ENCODE measurements at places on chromosomes 1 and 21.

DNA sequence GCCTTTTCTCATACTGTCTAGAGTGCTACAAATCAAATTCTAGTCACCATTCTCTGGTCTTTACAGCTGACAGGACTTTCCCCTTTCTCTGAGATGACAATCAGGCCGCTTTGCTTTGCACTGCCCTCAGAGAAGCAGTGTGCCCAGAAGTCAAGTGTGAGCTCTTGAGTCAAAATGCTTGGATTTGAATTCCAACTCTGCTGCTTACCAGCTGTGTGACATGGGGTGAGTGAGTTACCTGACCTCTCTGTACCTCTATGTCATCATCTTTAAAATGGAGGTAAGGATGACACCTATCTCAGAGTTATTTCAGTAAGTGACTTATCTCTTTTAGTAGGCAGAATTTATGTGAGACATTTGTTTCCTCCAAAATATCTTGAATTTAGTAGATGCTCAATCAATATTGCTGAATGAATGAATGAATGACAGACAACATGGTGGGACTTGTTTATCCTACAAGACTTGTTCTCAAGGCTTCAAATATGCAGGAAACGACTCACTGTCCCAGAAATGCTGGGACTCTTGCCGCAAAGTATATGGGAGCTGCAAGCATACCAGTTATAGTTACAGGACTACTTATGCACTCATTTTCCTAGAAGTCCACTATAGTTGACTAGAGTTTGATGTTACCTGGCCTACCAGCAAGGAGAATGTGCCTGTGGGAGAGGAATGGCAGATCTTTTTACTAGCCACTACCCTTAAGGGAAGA is 38.1 kb upstream of the A3GALT2 start:
- no peak for DNase-seq

DNA sequence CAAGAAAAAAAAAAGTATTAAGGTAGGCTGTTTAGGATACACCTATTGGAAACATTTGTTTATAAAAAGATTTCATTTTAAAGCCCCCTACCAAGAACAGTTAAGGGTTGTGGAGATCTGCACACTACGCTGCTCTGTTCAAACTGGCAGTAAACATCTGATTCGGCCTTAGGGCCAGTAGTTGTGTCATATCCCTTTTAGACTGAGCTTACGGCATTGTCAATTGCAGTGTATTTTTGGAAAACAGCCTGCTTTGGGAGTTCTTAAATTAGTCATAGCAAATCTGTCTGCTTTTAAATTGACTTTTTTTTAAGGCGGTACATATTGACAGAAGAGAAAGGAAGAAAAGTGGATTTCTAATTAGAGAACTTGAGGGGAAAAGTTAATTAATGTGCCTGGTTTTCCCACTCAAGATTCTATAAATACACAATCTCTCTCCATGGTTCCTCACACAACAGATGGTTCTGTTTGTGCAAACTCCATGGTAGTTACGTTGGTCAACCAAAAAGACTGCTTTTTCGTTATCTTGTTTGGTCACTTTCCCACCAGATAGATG is 1.7 kb upstream of the ELK4 start:
- no peak for DNase-seq

GRCh38 chr1:156236164-156236563 is 5.8 kb upstream of the BGLAP start:
- no peak for DNase-seq

GRCh38 chr1:31084782-31085569 is 19.5 kb upstream of the PUM1 start:
- no peak for DNase-seq

GRCh38 chr1:83109692-83110091 is 889.2 kb downstream of the TTLL7 start:
- no peak for DNase-seq

- DNase-seq = no peak
Observed at GRCh38 chr1:210781652-210782051, 352.3 kb downstream of the KCNH1 start.

GRCh38 chr1:212583643-212584042 is 24.9 kb upstream of the ATF3 start:
- DNase-seq = no peak

DNA sequence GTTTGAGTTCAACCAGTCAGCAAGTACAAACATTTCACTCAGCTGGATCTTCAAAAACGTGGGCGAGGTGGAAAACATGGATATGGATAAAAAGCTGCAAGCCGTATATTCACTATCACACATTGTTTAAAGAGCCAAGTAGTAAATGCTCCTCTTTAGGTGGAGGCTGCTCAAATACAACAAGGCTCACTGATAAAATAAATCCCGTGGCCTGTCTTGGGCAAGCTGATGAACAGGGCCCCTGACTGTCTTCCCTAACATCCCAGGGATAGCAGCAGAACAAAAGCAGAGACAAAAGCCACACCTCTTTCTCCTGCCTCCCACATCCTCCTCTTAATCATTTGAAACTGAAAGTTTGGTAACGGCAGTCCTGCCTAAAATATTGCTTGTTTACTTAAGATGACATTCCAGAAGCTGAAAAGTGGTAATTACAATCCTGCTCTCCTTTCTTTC is 357.7 kb downstream of the TTLL7 start:
- DNase-seq = no peak

GRCh38 chr1:17545356-17545755 is 5.9 kb downstream of the ARHGEF10L start:
- DNase-seq = no peak

- no peak for DNase-seq
Observed at GRCh38 chr1:59298710-59299346, 1.9 kb downstream of the FGGY start.

- DNase-seq = no peak
Observed at GRCh38 chr21:42027822-42028765, 17.9 kb upstream of the ZBTB21 start.

GRCh38 chr21:44424608-44425306 is 30.6 kb upstream of the LRRC3 start:
- DNase-seq = no peak

- no peak for DNase-seq
Observed at GRCh38 chr1:152347116-152347728, 12.6 kb downstream of the FLG2 start.

DNA sequence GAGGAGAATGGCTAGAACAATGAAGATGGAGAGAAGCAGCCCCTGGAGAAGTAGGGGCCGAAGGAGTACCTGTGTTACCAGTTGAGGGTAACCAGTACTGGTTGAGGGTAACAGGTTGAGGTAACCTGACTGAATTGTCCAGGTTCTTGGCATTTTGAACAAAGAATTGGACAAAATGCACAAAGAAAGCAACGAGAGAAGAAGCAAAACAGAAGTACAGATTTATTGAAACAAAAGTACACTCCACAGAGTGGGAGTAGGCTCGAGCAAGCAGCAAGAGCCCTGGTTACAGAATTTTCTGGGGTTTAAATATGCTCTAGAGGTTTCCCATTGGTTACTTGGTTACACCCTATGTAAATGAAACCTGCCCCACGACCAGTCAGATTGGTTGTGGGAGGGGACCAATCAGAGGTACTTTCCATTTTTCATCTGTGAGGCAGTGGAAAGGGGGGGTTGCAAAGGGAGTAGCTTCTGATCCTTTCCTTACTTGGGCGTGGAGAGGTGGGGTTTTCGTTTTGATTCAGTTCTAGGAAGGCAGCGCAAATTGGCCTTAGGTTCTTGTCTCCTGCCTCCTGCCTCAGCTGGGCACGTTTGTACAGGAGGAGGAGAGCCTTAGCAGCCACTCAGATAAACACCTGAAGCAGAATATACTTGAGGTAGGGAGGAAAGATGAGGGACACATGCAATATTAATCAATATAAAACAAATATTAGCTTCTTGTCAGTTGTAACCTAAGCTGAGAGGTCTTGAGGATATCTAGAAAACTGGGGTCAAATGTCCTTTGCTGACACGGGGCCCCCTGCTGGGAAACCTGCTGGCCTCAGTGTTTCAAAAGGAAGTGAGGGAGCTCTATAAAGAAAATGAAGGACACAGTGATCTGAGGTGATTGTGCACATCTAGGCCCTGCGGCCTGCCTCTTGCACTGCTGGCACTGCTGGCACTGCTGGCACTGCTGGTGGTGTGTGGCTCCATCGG is 14.3 kb upstream of the LSM10 start:
- DNase-seq = no peak

GRCh38 chr1:232273011-232273410 is 356.9 kb downstream of the SIPA1L2 start:
- DNase-seq = no peak

DNA sequence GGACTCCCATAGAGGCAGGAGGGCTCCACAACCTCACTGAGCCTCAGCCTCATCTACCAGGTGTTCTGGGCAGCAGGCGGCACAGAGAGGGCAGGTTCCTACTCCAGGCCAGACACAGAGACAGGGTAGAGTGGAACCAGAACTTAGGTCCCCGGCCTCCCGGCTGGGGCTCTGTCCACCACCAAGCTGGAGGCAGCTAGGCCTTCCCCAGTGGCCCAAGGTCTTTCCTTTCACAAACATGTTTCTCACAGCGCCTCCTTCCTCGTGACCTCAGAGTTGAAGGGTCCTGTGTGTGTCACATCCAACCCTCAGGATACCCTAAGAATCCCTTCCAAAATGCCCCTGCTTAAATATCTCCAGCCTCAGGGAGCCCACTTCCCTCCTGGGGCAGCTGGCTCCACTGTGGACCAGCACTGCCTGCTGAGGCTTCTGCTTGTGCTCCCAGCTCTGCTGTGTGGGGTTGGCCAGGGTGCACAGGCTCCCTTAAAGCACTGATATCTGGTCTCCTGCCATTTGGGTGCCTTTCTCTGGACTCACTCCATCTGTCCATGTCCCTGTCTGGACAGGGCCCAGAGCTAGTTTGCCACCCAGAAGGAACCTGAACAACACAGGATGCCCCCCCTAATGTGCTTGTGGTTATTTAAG is 33.2 kb upstream of the MAGOH start:
- no peak for DNase-seq

GRCh38 chr21:35833991-35834390 is 226.3 kb downstream of the SETD4 start:
- DNase-seq = no peak

- DNase-seq = no peak
Observed at GRCh38 chr1:74858136-74858535, 125.2 kb downstream of the TYW3 start.

DNA sequence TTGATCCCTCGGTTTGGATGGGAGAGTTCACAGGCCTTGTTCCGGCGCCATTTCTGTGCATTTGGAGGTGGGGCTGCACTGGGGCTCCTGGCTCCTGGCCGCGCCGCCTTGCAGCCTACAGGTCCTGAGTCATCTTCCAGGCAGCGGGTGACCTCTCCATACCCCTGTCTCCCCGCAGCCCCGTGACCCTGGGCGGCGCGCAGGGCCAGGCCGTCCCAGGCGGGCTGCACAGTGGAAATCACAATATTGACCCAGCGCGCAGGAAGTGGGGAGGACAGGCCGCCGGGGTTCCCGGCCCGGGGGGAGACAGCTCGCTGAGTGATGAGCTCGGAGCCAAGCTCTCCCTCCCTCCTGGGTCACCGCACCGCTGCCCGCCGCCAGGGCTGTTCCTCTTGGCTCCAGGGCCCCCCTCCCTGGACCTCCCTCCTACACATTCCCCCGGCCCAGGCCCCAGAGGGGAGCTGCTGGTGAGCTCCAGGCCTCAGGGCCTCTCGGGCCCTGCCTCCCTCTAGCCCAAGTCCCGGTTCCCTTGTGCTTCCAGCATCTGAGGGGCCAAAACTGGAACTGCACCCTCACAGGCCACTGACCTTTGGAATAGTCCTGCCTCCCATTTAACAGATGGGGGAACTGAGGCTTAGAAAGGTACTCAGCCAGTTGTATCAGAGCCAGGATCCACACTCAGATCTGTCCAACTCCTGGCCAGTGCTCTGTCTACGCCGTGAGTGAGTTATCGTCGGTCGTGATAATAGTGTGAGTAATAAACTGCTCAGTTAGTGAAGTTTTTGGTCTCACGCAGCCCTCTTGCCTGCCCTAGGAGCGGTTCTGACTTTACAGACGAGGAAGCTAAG is 142.9 kb upstream of the WNT4 start:
- no peak for DNase-seq

- no peak for DNase-seq
Observed at GRCh38 chr1:204929487-204930154, 59.0 kb downstream of the NFASC start.

- no peak for DNase-seq
Observed at GRCh38 chr1:47965816-47966215, 31.4 kb downstream of the TRABD2B start.

- DNase-seq = no peak
Observed at GRCh38 chr1:174872615-174873058, 127.1 kb upstream of the CACYBP start.

- no peak for DNase-seq
Observed at GRCh38 chr1:15192916-15193550, 39.5 kb downstream of the TMEM51 start.

DNA sequence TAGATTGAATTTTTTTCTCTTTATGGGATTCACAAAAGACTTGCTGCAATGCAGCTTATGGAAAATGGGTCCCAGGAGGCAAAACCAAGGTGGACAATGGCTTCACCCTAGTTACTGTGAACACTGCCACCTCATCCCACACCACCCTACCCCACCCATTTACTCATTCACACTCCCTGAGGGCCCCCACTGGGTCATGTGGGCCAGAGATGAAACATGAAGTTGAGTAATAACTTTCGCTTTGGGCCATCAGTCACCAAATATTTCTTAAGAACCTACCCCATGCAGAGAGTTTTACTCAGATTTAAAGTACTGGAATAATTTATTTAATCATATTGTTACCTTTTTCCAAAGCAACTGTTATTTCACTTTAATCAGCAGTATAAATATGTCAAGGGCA is 191.8 kb downstream of the TPR start:
- DNase-seq = no peak

GRCh38 chr1:229952670-229953520 is 114.1 kb upstream of the GALNT2 start:
- no peak for DNase-seq

DNA sequence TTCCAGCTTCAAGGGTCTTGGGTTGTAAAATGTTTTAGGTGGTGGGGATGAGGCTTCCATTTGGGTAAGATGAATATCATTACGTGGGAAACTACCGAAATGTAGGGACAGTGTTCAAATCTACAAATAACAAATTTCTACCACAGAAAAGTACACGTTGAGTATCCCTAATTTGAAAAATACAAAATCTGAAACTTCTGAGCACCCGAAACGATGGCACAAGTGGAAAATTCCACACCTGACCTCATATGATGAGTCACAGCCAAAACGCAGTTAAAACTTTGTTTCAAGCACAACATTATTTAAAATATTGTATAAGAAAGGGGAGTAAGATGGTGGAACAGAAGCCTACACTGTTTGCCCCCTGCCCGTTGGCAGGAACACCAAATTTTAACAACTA is 8.8 kb upstream of the HENMT1 start:
- no peak for DNase-seq

- DNase-seq = no peak
Observed at GRCh38 chr1:94285031-94285654, 47.8 kb upstream of the ARHGAP29 start.

DNA sequence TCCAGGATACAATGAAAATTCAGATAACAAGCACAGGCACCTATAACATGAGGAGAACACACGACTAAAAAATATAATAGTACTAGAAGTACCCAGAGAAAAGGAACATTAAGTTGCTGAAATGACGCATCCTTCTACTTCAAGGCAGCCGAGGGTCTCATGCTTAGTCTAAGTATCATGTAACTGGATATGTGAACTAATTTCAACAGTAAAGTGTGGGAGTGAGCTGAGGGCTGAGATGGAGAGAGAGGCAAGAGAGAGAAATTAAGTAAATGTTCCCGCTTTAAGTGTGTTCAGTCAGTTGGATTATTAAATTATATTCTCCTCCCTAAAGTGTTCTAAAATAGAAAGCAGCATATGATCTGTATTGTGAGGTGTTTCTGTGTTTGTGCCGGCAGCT is 152.2 kb upstream of the KRTAP19-8 start:
- DNase-seq = no peak

All from mesothelial cell of epicardium (in vitro differentiated cells).